Thoracic aorta (tissue), 2 donors: ENCODE measurements at places on chromosomes 5 and 9.

DNA sequence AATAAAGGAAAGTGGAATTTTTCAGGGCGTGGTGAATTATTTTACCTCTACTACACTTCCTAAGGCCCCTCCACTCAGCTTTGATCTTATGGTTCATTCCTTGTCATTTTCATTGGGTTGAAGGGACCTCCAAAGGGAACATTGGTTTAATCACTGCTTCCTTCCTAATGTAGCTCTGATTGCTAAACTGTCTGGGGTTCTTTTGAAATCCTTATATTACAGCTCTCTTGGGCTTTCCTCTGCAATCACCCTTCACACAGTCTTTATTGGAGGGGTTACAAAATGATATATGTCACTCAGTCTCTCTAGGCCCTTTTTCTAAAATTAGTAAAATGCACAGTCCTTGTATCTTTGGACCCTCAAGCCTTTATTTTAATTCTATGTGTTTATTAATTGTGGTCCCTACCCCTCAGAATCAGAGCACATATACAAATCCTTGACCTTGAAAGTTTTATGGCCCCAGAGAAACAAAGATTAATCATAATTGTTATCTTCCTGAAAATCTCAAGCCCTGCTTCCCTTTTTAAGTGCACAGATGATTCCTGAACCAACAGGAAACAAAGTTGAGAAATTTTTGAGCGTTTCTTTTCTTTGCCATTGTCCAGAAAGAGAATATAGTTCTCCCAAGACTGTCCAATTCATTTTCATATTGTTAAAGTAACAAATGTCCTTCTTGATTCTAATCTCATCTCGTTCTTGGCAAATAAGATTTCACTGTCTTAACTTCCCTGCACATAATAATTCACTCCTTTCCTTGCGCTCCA lies 330.0 kb downstream of the ARRDC3 start:
- H3K4me1 ChIP-seq, result no peaks in the 10 kb centered on the region
- H3K4me3 ChIP-seq, result no peak overlapping the region
- H3K36me3 ChIP-seq, result no peaks in the 10 kb centered on the region
- no peaks in the 10 kb centered on the region for H3K27me3 ChIP-seq
- H3K27ac ChIP-seq, result no peak overlapping the region

GRCh38 chr5:142716963-142717362 lies 31.1 kb upstream of the FGF1 start:
- no peaks in the 10 kb centered on the region for H3K27me3 ChIP-seq
- H3K4me3 ChIP-seq, result no peak overlapping the region
- H3K4me1 ChIP-seq, result peaks cover 3% of the 10 kb centered on the region
- no peak for DNase-seq
- H3K36me3 ChIP-seq, result no peaks in the 10 kb centered on the region

DNA sequence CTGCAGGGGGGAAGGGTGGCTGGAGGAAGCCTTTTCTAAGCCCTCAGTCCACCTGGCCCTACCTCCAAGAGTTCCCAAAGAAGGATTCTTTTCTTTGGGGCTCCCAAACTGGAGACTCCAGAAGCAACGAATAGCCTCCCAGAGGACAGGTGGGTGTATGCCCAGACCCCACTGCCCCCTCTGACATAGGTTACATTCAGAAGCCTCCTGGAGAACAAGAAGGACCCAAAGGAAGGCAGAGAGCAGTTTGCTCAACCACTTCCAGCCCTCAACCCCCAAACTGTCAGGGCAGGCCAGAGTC lies 10.3 kb downstream of the HK3 start:
- H3K4me1 ChIP-seq, result no peaks in the 10 kb centered on the region
- DNase-seq, result no peak
- no peak overlapping the region for H3K4me3 ChIP-seq
- H3K36me3 ChIP-seq, result no peaks in the 10 kb centered on the region
- H3K27me3 ChIP-seq, result no peaks in the 10 kb centered on the region

DNA sequence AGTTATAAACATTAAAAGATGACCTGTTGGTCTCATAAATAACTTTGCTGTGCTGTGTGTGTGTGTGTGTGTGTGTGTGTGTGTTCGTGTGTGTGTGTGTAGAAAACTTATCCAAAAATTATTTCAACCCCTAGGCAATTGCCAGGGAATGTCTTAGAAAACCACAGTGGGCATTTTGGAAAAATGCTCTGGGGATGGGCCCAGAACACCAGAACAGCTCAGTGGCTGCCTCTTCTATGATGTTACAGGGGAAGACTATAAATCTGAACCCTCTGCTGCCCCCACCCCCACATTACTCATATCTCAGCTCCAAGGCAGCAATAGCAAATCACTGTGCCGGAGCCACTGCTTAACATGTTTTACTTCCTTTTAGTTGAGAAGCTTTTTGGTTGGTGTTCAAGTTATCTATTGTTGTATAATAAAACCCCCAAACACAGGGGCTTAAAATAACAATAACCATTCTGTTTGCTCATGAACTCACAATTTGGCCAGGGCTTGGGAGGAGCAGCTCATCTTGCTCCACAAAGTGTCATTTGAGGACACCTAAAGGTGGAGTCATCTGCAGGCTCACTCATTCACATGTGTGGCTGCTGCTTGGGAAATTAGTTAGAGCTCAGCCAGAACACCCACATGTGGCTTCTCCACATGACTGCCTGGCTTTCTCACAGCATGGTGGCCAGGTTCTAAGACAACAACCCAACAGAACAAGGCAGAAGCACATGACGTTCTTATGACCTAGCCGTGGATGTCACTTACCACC lies 40.4 kb downstream of the ACTBL2 start:
- no peaks in the 10 kb centered on the region for H3K36me3 ChIP-seq
- H3K4me1 ChIP-seq, result peaks cover 65% of the 10 kb centered on the region
- H3K4me3 ChIP-seq, result no peak overlapping the region
- no peak overlapping the region for H3K27ac ChIP-seq
- no peak for DNase-seq
- H3K27me3 ChIP-seq, result no peaks in the 10 kb centered on the region

DNA sequence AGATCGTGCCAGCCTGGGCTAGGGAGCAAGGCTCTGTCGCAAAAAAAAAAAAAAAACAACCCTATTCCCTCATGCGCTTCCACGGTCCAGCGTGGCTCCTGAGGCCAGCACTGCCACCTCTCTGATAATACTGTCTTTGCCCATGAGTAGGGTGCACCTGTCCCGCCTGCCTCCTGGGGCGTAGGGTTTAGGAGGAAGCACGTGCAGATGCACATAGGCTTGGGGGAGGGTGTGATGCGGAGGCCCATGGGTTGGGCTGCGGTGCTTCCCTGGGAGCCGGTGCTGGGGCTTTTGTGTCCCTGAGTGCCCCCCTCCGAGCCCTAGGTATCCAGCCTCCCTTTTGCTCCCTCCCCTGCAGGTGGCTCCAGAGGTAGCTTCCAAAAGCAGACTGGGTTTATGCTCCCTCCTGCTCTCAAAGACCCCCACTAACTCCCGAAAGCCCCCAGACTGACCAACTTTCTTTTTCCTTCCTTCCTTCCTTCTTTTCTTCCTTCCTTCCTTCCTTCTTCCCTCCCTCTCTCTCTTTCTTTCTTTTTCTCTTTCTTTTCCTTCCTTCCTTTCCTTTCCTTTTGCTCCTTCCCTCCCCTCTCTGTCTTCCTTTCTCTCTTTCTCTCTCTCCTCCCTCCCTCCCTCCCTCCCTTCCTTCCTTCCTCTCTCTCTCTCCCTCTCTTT lies 12.8 kb downstream of the FGFR4 start:
- H3K27me3 ChIP-seq, result peaks cover 3% of the 10 kb centered on the region
- no peak overlapping the region for H3K4me3 ChIP-seq
- H3K36me3 ChIP-seq, result no peaks in the 10 kb centered on the region
- H3K4me1 ChIP-seq, result no peaks in the 10 kb centered on the region
- DNase-seq, result no peak

DNA sequence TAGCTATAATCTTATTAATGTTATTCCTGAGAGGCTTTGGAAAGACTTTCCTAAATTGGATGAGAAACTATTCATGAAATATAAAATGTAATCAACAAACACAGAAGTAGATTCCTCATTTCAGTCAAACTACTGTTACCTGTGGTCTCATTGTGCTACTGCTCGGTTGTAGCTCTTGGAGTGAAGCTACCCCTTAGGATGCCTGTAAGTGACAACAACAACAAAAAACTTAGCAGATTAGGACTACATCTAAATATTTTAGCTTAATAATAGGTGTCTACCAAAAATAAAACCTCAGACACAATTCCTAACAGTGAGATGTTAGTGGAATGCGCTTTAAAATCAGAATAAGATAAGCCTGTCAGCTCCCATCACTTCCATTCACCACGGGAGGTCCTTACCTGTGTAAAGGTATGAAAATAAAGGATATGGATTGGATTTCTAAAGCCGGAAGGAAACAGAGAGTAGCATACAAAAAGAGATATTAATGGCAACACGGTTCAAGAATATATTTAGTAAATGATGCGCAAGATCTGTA lies 369.2 kb downstream of the OSTF1 start:
- H3K4me1 ChIP-seq, result peaks cover 29% of the 10 kb centered on the region
- no peak for DNase-seq
- no peaks in the 10 kb centered on the region for H3K27me3 ChIP-seq
- H3K36me3 ChIP-seq, result no peaks in the 10 kb centered on the region

DNA sequence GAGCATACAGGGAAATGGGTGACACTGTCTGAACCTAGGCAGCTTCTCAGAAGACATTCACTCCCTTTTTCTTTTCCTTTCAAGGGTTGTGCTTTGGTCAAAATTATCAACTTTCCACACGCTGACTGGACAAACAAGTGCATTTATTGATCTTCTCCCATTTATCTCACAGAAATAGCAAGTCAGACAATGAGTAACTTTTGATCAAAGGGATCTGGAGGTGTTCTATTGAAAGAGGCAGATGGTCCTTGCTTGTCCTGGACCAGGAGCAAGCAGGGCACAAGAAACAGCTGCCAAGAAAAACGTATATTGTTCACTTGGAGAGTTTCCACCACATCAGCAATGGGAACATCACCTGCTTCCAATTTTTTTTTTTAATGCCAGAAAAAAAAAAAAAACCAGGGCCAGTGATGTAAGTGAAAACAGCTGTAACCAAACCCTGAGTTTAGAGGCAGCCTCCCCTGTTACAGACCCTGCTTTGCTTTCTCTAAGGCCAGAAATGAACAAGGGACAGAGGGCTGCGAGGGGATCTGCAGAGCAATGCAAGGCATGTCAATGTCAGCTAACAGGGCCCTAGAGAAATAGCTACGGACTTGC lies 79.8 kb downstream of the NIPSNAP3B start:
- H3K4me1 ChIP-seq, result no peaks in the 10 kb centered on the region
- H3K27me3 ChIP-seq, result no peaks in the 10 kb centered on the region
- H3K4me3 ChIP-seq, result no peak overlapping the region
- H3K36me3 ChIP-seq, result peaks cover 12% of the 10 kb centered on the region
- H3K27ac ChIP-seq, result no peak overlapping the region

- peak within 1 kb of the TSS; percentile 85 for H3K27ac ChIP-seq
- H3K27me3 ChIP-seq, result no peaks in the 10 kb centered on the region
- peak; percentile 72 for DNase-seq
- H3K4me3 ChIP-seq, result peak within 1 kb of the TSS; percentile 96
Measured at GRCh38 chr9:137550231-137550621, at the start of gene PNPLA7. TSS of gene PNPLA7 (minus strand) at chr9:137550402. CDS start at chr9:137550197, 205 bp downstream.

DNA sequence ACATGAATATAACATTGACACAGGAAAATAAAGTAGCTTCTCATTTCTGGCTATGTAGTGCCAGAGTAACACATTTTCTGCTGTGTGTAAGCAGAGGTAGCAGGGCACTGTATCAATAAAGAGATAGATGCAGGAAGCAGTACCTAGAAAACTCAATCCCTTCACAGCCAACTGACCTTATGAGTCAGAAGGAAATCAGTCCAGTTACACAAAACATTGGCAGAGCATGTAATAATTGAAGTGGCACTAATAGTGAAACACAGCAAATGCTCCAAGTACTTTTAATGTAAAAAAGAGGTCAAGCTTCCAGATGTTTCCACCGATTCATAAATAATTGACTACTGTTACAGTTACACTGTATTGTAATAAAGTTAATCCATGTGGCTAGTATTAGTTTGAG lies 706.6 kb downstream of the EFNA5 start:
- no peaks in the 10 kb centered on the region for H3K4me1 ChIP-seq
- no peaks in the 10 kb centered on the region for H3K36me3 ChIP-seq
- no peak overlapping the region for H3K27ac ChIP-seq
- no peak for DNase-seq
- H3K27me3 ChIP-seq, result no peaks in the 10 kb centered on the region

GRCh38 chr9:105178076-105178475 lies 66.4 kb upstream of the SLC44A1 start:
- no peak for DNase-seq
- H3K4me1 ChIP-seq, result no peaks in the 10 kb centered on the region
- no peaks in the 10 kb centered on the region for H3K27me3 ChIP-seq
- H3K4me3 ChIP-seq, result no peak overlapping the region

GRCh38 chr5:91331705-91332104 lies 51.4 kb downstream of the ARRDC3 start:
- no peaks in the 10 kb centered on the region for H3K36me3 ChIP-seq
- DNase-seq, result no peak
- H3K4me3 ChIP-seq, result no peak overlapping the region
- no peaks in the 10 kb centered on the region for H3K4me1 ChIP-seq
- no peak overlapping the region for H3K27ac ChIP-seq

GRCh38 chr5:83724935-83725334 lies 4.3 kb upstream of the HAPLN1 start:
- H3K27me3 ChIP-seq, result no peaks in the 10 kb centered on the region
- peaks cover 2% of the 10 kb centered on the region for H3K4me1 ChIP-seq
- no peaks in the 10 kb centered on the region for H3K36me3 ChIP-seq
- DNase-seq, result no peak
- H3K27ac ChIP-seq, result no peak overlapping the region

- peak; percentile 15 for DNase-seq
- no peaks in the 10 kb centered on the region for H3K4me1 ChIP-seq
- H3K27ac ChIP-seq, result no peak overlapping the region
- H3K36me3 ChIP-seq, result no peaks in the 10 kb centered on the region
- H3K4me3 ChIP-seq, result no peak overlapping the region
Measured at GRCh38 chr5:135551593-135552447, 16.1 kb upstream of the NEUROG1 start.

GRCh38 chr5:143515829-143516228 lies 112.3 kb upstream of the NR3C1 start:
- H3K27ac ChIP-seq, result no peak overlapping the region
- no peak for DNase-seq
- no peak overlapping the region for H3K4me3 ChIP-seq
- no peaks in the 10 kb centered on the region for H3K27me3 ChIP-seq
- H3K36me3 ChIP-seq, result no peaks in the 10 kb centered on the region

DNA sequence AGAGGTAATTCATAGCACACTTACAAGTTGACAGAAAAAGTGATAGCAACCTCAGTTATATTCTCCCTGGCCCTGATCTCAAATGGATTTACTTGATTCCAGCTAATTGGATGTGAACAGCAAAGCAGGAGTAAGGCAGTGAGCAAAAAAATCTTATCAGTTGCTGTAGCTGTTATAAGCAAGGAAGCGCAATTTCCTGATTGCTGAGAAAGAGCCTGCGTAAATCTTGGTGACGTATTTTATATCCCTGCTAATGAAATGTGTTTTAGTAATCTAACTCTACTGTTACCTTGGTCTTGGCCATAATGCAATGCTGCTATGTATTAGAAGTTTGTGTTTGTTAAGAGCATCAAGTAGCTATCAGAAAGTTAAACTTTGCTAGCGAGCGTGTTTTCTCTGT lies 661.2 kb upstream of the SEMA6A start:
- H3K36me3 ChIP-seq, result no peaks in the 10 kb centered on the region
- no peaks in the 10 kb centered on the region for H3K4me1 ChIP-seq
- H3K27me3 ChIP-seq, result no peaks in the 10 kb centered on the region
